Stimulated activated naive B cell treated with anti-CD40 and anti-IgM and Interleukin-4, amounts not matched to agents 10 μg/mL and 1 μg/mL and 100 μg/mL, for 72 hours (primary cell): ENCODE measurements at places on chromosomes 6 and 20.
A peak's percentile ranks its signal among the peaks of the same experiment; 100 is the strongest.

DNA sequence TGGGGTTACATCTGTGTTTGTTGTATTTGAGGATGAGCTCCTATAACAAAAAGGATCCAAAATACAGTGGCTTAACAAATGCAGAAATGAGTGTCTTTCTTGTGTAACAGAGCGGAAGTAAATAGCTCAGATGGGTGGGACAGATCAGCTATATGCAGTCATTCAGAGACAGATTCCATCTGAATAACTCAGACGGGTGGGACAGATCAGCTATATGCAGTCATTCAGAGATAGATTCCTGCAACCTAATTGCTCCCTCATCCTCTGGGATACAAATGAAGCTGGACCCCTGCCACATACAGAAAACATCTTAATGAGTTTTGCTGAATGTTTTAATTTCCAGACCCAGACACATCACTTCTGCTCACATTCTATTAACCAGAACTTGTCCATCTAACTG, 332.3 kb downstream of the BCKDHB start:
- no peak for DNase-seq

DNA sequence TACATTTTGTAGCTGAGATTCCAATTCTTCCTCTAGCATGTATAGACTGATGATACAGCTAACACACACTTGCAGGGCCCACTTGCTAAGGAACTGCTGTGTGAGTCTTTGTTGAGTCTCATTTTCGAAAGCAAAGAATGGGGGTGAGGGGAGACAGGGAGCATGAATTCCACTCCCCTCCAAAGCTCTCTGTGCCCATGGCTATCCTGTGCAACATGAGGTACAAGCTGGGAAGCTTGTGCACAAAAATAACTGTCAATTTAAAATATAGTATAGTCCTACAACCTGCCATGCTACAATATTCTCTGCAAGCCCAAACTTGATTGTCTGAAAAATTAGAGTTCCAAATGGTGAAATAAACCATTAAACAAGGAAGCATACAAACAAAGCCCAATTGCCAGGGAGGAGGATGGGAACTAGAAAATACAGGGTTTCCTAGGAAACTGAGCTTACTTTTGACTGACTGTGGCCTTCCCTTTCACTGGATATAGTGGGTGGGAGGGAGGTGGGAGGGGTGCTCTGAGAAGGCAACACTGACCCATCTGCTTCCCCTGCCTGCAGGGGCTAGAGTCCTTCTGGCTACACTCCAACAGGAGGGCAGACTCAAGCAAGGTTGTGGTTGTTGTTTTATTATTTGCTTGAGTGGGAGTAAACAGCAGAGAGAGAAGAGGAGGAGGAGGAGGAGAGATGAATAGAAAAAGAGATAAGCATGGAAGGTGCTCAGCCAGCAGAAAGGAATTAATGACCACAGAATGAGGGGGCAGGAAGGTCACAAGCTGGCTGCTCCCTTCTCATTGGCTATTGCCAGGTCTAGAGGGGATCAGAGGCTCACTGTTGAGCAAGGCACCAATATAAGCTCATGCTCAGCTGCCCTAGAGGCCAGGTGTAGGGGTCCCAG, 84.6 kb downstream of the FYN start:
- no peak for DNase-seq

- no peak for DNase-seq
Measured at GRCh38 chr20:50317116-50317515, 126.5 kb downstream of the CEBPB start.

DNA sequence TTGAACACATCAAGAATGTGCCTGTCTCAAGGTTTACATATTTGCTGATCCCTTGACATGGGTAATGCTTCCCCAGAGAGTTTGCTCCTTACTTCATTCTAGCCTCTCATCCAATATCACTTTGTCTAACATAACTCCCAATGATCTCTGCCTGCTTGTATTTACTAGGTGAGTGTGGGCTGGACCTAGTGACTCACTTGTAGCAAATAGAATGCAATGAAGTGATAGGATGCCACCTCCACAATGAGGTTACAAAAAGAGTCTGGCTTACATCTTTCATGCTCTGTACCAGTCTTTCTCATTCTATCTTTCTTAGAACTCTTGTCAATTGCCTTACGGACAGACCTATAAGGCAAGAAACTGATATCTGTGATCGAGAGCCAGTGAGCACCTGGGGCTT, 44.9 kb upstream of the TMEM200A start:
- no peak for DNase-seq

GRCh38 chr6:47237196-47237595, 72.5 kb downstream of the TNFRSF21 start:
- no peak for DNase-seq

DNA sequence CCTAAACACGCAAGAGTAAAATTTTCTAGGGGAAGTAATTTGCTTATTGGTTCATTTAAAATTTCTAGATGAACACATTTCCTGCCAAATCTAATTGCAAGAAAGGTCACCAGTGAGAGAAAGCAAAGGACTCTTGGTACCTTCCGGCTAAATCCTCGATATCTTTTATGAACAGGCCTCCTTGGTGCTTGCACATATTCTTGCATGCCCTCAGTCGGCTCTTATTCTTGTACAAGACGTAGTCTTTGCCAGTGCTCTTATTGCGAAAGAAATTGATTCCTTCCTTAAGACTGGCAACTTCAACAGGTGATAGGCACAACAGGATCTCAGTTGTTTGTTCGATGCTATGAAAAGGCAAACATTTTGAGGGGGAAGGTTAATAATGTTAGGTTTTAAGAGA, 141.7 kb upstream of the CARMIL1 start:
- no peak for DNase-seq

DNA sequence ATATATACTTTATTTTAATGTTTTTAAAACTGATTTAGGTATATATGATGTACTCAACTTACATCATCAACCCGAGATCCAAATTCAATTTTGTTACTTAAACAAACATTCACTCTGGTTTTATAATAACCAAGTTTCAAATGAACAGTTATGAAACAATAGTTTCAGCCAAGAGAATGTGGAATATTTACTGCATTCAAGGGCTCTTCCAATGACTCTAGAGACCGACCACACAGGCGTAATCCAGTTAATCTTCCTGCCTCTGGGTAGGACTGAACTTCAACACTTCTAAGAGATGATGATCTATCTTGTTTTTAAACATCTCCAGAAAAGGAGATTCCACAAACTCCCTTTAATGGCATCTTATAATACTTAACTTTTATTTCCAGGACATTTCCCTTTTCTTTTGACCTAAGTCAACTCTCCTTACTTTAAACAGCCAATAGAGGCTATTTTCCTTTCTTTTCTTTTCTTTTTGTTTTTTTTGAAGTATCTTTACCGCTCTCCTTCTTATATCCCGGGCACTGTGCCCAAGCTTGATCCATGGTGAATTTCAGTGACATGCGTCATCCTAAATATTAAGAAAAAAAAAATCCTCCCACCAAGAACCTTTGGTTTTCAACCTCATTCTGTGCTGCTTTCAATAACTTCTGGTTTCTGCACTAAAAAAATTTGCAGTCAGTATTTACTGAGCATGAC, 110.1 kb downstream of the KIF13A start:
- DNase-seq = no peak

DNA sequence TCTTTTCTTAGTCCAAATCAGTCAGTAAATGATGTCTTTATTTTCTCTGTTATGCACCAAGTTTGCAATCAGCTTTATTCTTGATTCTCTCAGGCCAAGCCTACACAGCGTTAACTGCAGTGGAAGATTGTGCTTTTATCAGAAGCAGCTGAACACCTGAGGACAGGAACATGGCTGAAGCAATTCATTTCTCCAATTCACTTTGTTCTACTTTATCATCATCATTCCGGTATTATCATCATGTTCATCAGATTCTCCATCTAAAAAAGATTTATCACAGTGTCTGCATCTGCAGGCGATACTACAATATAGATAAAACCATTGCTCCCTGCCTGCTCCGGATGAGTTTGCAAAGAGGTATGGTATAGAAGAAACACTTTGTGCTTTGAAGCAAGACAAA, 68.1 kb upstream of the STMND1 start:
- no peak for DNase-seq

DNA sequence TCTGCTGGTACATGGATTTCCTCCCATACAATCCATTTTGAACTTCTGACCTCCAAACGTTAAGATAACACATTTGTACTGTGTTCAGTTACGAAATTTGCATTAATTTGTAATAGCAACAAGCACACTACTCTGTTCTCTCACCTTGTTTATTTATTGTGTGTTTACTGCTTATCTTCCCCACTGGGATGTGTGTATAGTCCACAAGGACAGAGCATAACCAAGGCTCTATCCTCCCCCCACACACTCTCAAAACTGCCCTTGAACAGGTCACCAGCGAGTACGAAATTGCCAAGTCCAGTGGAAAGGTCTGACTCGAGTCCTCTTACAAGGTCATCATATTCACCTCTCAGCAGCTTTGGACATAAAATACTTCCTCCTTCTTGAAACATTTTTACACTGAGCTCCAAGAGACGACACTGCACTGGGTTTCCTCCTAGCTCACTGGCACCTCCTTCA, 18.6 kb downstream of the ADTRP start:
- DNase-seq = no peak

- DNase-seq = peak; percentile 37
Measured at GRCh38 chr6:132131758-132132157, 180.6 kb upstream of the CCN2 start.

DNA sequence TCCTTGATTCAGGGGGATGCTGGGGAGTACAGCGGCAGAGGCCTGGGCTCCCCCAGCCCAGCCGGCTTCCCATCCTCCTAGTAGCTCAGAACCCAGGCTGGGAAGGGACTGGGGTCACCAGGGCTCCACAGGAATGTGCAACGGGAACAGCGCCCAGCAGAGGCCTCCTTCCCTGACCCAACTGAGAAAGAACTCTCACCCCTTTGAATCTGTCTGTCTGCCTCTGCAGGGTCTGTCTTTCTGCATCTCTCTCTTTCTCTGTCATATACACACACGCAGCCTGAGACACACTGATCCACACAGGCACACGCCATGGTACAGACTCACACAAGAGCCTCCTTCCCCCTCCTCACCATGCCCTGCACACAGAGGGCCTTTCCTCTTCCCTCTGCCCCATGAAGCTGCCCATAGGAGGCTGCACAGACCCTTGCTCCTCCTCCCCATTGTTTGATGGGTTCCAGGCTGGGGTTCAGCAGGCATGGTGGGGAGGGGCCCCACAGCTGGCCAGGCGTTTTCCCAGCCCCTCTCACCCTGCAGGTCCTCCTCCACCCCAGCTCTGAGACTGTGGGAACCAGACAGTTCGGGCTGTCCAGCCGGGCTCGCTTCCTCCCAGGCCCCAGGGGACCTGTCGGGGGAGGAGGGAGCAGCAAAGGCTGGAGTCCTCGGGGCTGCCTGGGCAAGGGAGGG, 2.8 kb downstream of the FOXS1 start:
- no peak for DNase-seq

GRCh38 chr6:138234363-138234762, 16.1 kb upstream of the PBOV1 start:
- no peak for DNase-seq

- no peak for DNase-seq
Measured at GRCh38 chr6:87851674-87852299, 149.8 kb upstream of the AKIRIN2 start.

DNA sequence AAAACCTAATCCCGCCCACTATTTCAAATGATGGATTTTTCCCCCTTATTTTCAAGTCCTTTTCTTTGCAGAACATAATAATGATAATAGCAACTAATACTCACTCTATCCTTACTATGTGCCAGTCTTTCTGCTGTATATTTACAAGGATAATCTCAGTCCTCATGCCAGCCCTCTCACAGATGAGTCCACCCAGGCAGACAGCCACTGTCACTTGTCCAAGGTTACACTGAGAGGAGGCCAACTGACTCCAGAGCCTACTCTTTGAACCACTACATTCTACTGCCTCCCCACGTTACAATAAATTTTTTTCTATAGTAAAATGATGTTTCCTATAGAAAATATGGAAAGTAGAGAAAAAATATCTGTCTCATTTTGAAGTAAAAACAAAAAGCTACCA, 30.9 kb downstream of the ELOVL5 start:
- DNase-seq = no peak

DNA sequence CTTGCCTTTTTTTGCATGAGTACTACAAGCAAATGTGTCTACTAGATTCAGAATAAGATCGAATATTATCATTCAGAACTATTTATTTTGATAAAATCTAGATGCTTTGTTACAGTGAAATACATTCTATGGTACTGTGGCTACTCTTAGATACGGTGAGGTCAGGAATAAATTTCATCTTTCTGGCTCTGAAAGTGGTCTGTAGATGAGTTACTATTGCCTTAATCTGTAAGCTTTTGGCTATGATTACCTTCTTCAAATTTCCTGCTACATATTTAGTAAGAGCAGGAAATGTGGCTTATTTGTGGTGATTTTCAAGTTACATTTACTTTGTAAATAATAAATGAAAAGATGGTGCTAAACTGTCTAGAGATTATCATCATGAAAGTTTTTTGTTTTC, 50.0 kb downstream of the SCAF8 start:
- no peak for DNase-seq

GRCh38 chr6:84926189-84927155, 162.1 kb upstream of the TBX18 start:
- DNase-seq = no peak

- no peak for DNase-seq
Measured at GRCh38 chr6:157652601-157653363, 170.3 kb upstream of the SNX9 start.

DNA sequence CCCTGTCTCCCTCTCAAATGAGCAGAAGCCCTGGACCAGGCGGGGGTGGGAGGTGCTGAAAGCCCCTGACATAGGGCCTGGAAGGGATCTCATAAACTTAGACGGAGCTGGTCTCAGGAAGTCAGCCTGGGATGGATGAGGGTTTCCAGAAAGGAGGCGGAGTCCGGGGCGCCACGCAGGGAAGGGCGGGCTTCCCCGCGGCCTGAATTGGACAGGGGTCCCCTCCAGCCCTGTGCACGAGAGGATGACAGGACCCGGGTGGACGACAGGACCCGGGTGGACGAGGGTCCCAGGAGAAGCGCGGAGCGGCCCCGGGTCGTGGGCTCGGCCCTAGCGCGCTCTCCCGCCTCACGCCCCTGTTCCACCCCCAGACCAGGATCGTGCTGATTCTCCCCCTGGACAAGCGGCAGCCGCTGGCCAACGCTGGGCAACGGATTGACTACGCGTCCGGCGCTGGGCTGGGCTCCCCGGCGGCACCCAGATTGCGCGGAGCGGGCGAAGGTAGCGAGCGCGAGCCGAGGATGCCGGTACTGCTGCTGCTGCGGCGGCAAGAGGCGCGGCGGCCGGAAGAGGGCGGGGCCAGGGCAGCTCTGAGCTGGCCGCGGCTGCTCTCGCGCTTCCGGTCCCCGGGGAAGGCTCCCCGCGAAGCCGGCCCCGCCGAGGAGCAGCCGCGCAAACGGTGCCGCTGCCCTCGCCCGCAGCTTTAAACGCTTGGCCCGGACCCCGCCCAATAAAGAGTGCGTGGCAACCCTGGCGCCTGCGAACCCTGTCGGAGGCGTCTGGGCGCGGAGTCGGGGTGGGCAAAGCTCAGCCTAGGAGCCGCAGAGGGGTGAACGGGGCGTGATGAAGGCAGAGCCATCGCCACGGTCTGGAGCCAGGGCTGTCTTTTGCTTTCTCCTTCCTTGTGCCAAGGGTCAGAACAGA, 1.3 kb downstream of the C20orf144 start:
- peak; percentile 77 for DNase-seq
